Left renal cortex interstitium (tissue), 4 donors: ENCODE measurements at places on chromosomes 7 and 10. TPM values are rescaled to one million over a fixed set of nuclear protein-coding genes. Genes with fewer than 3 reads are reported as not detected.

Gene GIMAP2
- polyA plus RNA-seq, result 10.1 TPM

Gene LRIT1
- polyA plus RNA-seq, result not detected

Gene CALCR
- 0.96 TPM for polyA plus RNA-seq

Gene AVL9
- polyA plus RNA-seq, result 25.0 TPM

Gene LOXL4
- 4.9 TPM for polyA plus RNA-seq

Gene FAM25C
- not detected for polyA plus RNA-seq

Gene FFAR4
- polyA plus RNA-seq, result not detected

Gene CYP3A7
- polyA plus RNA-seq, result 23.5 TPM

Gene ADCYAP1R1
- polyA plus RNA-seq, result 0.79 TPM

Gene ARHGEF35
- polyA plus RNA-seq, result 20.7 TPM

Gene GNAT3
- polyA plus RNA-seq, result not detected

Gene MBL2
- polyA plus RNA-seq, result not detected

Gene LRWD1
- polyA plus RNA-seq, result 26.0 TPM

Gene GAD2
- polyA plus RNA-seq, result 1.6 TPM

Gene ZC3HAV1L
- polyA plus RNA-seq, result 17.8 TPM

Gene NUPR2
- polyA plus RNA-seq, result 2.9 TPM

Gene ASB15
- polyA plus RNA-seq, result 1.4 TPM

Gene SLC29A4
- 26.9 TPM for polyA plus RNA-seq

Gene MYO1G
- polyA plus RNA-seq, result 0.99 TPM

Gene CPA1
- 1.3 TPM for polyA plus RNA-seq

Gene HYAL4
- polyA plus RNA-seq, result not detected
